ENCODE measurements at places on chromosomes 6 and 20.

GRCh38 chr6:102417368-102417998 is 1024.0 kb downstream of the GRIK2 start:
- no peak for DNase-seq

- DNase-seq = no peak
Observed at GRCh38 chr20:51098284-51098810, 75.4 kb upstream of the KCNG1 start.

- DNase-seq = no peak
Observed at GRCh38 chr6:137697267-137697938, 169.7 kb upstream of the TNFAIP3 start.

- peak; percentile 11 for DNase-seq
Observed at GRCh38 chr20:51326201-51326819, 216.2 kb downstream of the NFATC2 start.

DNA sequence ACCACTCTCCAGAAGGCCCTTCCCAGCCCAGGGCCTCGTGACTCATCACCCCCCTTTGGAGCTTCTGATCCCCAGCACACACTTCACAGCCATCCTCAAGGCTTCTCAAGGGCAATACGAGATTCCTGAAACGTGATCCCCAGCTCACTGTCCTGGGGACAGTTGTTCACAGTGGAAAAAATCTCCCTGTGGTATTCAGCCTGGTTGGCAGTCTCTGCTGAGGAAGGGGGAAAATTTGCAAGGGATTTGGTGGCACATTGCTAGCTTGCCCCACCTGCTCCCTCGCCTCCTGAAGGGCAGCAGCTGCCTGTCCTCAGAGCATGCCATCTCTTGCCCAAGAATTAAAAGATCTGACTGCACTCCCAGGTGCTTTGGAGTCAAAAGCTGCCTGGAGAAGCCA is 20.7 kb upstream of the PKHD1 start:
- DNase-seq = no peak

GRCh38 chr20:37243937-37244571 is 17.6 kb downstream of the GHRH start:
- DNase-seq = no peak

DNA sequence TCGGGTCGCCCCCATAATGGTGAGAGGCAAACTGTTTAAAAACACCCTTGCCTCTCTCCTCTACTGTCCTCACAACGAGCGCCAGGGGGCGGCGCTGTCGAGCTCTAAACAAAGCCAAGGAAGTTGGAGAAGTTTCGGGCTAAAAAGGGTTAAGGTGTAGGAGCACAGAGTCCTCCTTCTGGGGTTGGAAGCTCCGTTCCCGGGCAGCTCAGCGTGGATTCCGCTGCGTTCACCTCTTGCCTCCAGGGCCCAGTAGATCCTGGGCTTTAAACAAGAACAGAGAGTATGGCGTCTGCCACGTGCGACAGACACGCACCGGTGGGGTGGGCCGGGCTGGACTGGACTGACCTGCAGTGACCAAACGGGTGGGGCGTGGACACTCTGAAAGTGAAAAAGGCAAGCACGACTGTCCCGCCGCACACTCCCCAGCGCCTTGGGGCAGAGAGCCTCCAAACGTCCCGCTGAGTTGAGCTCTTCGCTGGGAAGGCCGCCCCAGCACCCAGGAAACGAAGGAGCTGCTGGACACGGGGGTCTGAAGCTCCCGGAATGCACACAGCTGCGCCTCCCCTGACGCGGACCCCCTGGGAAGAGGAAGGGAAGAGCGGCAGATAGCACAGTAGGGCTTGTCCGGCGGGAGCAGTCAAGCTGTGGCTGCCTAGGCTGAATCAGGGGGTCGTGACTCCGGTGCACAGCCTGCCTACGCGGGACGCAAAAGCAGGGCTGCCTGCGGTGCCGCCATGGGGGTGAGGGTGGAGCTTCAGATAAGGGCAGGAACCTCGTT is 1.6 kb upstream of the THBD start:
- DNase-seq = no peak
